C1 segment of cervical spinal cord (tissue), 14 donors: ENCODE measurements at places on chromosomes 3 and 15.

GRCh38 chr3:167032267-167032876 lies 347.7 kb downstream of the ZBBX start:
- DNase-seq = no peak

- no peak for DNase-seq
Observed at GRCh38 chr15:67750371-67750770, 74.9 kb upstream of the SKOR1 start.

GRCh38 chr15:59138243-59138642 lies 33.3 kb downstream of the CCNB2 start:
- DNase-seq = no peak

- no peak for DNase-seq
Observed at GRCh38 chr15:70227147-70227546, 129.4 kb upstream of the TLE3 start.

GRCh38 chr15:53869044-53869805 lies 109.0 kb upstream of the UNC13C start:
- DNase-seq = no peak

DNA sequence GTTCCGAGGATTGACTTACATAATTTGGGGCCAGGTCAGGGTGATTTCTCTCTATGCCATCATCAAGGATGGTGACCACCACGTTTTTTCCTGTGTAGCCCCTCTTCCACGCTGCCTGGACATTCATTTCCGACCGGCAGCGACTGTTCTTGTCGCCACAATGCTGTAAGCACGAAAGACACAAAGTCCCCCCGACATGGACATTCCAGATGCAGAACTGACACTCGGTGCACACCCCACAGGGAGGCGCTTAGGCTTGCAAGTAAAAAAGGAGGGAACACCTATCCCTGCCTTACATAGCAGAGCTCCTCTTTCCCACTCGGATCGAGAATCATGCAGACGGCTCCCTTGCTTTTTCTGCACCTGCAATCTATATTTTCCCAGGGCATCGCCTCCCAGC lies 58.2 kb downstream of the PCSK6 start:
- DNase-seq = no peak

DNA sequence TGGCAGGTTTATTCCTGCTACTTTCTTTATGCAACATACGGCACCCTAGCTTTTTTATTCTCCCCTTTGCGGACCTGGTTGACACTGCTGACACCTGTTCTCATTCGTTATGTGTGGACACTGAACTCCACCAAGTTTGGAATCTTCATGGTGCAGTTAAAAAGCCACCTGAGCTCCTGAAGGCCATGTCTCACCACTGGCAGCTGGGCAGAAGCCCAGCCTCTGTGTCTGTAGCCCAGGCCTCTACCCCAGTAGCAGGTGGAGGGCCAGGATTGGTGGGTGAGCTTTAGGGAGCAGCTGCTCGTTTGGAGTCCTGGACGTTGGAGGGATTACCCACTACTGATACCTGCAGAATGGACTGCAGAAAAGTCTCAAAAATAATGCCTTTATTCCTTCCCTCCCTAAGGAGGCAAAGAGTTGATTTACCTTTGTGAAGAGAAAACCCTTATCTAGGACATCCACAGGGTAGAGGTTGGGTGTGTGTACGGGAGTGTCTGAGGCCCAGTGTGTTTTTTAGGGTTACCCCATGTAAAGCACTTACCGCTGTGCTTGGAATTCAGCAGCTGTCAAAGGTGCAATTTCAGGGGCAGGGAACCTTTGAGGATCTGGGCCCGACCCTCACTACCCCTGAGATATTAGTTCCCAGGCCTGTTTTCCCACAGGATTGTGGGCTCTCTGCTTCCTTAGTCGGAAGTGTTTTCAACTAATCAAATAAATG lies 637 bp upstream of the CCNDBP1 start:
- no peak for DNase-seq

GRCh38 chr3:134718726-134719125 lies 67.9 kb upstream of the KY start:
- no peak for DNase-seq

- no peak for DNase-seq
Observed at GRCh38 chr3:173238091-173238490, 97.1 kb upstream of the SPATA16 start.

- DNase-seq = no peak
Observed at GRCh38 chr3:52126036-52126435, 28.2 kb downstream of the POC1A start.

GRCh38 chr3:191328962-191329653 lies at the start of gene CCDC50:
TSS of gene CCDC50 (plus strand) at chr3:191329394. CDS start at chr3:191329675, 281 bp downstream.
- DNase-seq = peak; percentile 77

- no peak for DNase-seq
Observed at GRCh38 chr3:169923189-169923588, 11.8 kb downstream of the SAMD7 start.

DNA sequence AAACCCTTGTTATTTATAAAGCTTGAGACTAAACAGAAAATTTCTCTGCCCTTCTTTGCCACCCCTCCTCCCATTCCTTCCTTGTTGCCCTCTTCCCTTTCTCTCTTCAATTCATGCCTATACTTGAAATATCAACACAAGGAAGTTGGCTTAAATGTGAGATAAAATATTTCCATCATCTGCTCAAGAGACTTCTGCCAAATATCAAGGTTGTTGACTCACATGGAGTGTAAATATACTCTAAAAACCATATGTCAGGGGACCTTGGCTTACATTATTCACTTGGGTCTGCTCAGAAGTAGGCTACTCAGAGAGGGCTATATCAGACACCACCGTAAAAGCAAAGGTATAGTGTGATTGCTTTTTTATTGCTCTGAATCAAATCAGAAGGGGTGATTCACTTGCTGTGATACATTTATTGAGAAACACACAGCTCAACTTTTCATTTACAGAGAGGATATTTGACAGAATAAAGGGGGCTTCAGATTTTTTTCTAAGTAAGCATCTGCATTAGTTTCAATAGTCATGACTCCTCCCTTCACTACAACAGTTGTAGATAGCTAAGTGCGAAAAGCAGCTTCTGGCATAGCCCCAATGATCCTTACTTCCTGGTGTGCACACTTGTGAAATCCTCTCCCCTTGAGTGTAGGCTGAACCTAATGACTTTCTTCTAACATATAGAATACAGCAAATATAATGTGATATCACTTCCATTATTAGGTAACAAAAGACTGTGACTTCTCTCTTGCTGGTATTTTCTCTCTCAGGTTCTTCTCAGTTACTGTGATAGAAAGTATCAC lies 386.2 kb downstream of the EFHB start:
- DNase-seq = no peak

DNA sequence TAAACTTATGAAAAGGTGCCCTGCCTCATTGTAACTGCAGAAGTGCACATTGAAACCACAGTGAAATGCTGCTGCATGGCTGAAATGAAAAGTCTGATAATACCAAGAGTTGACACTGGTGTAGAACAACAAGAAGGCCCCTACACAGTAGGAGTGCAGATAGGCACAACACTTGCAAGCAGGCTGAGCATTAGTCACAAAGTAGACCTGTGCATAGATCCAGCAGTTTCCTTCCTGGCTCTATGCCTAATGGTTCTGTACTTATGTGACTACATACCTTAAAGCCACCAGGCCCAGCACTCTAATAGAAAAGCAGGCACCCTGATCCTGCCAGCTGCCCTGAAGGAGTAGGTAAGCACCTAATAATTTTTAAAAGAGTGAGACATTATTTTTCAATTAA lies 41.8 kb downstream of the PRR23E start:
- DNase-seq = no peak

GRCh38 chr3:150426292-150426691 lies 18.2 kb downstream of the TSC22D2 start:
- DNase-seq = no peak

DNA sequence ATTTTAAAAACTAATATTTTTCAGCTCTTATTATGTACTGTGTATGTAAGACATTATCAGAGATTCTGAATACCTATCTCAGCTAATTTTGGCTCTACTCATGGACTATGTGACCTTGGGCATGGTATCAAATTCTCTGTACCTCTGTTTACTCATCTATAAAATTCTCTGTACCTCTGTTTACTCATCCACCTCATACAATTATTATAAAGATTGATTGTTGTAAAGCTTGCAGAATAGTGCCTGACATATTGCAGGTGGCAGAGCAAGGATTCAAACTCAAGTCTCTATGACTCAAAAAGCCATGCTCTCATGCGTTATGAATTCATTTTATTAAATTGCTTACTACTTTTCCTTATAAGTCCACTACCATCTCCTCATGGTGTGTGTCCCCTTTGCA lies 151.9 kb upstream of the ARL6 start:
- DNase-seq = no peak

GRCh38 chr3:30470496-30470895 lies 135.9 kb upstream of the TGFBR2 start:
- no peak for DNase-seq

DNA sequence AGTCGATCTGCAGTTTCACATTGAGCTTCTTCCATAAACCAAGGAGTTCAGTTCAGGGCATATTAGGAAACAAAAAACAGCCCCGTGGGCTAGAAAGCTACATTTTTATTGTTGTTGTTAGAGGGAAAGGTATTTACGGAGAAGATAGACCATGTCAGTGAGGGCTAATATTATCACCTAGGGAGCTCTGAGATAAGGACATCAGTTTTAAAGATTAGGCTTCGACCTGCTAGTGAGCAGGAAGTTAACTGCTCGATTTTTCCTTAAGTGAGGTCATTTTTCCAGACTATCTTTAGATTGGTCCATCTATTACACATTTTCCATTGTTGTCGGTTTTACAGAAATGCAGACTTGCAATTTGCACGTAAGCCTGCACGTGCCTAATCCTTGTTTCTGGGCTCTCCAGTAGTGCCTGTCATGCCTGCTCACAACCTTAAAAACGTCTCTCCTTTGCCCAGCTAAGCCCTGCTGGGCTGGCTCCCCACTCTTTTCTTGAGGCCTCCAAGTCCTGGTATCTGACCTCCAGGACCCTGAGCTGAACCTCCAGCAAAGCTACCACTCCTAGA lies 72.6 kb downstream of the MTHFS start:
- no peak for DNase-seq

DNA sequence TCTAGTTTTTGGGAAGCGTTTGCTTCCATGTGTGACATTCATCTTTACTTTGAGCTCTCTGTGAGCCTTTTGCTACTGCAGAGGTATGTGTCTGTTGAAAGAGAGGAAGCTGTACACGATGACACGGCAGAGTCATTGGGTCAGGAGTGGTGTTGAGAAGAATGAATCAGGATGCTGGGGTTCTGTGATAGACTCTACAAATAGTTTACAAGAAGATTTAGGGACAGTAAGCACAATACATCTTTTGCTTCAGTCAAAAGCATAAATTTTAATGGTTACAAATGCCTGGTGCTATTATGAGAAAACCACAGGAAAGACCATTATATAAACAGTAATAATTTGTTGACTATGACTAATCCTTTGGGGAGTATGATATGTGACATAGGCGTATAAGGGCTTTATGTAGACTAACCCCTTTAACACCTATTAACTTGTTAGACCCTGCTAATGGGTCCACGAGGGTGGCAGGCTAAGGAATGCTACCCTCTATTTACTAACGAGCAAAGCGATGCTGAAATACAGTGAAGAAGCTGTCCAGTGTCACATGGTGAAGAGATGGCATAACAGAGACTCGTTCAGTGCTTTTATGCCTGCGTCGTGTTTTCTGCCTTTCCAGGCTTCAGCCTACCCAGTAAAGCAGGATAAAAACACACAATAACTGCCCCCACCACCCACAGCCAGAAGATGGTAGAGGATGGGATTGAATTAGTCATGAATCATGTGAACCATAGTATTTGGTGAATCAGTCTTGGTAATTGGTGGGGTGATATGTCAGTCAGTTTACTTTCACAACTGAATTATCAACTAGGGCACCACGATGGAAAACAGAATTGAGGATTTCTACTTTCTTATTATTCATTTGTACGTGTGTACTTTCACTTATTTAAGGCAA lies 118.8 kb downstream of the LPP start:
- no peak for DNase-seq

- DNase-seq = no peak
Observed at GRCh38 chr3:197456261-197457091, 99.3 kb downstream of the BDH1 start.

DNA sequence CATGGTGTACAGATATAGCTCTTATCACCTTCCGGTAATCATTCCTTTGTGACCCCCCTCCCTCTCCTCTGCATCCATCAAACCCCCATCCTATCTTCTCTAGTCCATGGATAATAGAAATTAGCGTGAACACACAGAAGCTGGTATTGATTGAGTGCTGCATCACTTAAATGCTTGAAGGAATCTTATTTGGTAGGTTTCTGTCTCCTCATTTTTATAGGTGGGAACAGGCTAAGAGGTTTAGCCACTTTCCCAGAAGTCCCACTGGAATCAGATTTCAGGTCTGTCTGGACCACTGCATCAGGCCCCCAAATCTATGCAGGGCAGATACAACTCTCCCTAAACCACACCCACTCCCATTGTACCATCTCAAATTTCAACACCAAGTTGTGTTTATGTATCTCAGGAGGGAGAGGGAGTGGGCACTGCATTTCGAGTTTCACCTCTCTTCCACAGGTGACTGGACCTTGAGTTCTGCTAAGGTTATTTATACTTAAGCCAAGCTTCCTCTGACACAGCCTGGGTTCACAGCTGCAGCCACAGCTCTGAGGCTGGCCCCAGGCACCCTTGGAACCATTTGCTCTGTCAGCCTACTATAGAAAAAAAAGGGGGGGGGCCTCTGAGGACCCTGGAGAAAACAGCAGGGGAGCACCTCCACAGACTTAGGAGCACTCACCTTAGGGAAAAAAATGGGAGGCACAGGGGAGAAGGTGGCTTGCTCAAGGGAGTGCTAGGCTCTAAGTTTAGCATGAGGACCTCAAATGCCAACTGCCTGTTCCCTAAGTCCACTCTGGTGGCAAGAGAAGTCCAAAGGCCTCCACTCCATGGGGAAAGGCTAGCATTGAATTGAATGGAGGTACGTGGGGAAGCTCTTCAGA lies 2.1 kb upstream of the NMB start:
- DNase-seq = no peak
